ENCODE measurements at places on chromosomes 2 and 18.

DNA sequence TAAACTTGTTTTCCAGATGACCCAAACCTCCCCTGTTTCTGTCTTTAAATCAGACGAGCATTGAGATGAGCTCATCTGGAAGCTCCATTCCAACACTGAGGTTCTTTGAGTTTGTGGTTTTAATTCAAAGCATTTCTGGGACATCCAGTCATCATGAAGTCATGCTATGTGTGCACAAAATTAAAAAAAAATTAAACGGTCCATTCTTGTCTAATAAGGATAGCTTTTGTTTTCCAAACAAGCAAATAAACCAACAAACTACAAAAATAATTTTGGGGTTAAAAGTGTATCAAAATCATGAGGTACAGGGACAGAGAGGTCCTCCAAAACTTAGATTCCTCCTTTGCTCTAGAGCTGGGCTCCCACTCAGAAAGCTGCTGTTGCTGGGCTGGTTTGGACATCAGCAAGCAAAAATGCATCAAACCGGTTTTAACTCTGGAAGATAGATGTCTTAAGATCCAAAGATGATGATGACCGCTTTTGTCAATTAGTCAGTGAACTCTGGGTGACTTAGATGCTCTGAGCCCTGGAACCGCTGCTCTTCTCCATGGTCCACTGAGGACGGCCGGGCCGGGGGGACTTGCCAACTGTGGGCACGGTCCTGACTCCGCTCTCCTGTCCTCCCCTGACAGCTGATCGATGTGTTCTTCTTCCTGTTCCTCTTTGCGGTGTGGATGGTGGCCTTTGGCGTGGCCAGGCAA lies 65.4 kb downstream of the TRPM8 start:
- DNase-seq: no peak

GRCh38 chr2:207126724-207127308 lies 38.9 kb downstream of the KLF7 start:
- no peak for DNase-seq

DNA sequence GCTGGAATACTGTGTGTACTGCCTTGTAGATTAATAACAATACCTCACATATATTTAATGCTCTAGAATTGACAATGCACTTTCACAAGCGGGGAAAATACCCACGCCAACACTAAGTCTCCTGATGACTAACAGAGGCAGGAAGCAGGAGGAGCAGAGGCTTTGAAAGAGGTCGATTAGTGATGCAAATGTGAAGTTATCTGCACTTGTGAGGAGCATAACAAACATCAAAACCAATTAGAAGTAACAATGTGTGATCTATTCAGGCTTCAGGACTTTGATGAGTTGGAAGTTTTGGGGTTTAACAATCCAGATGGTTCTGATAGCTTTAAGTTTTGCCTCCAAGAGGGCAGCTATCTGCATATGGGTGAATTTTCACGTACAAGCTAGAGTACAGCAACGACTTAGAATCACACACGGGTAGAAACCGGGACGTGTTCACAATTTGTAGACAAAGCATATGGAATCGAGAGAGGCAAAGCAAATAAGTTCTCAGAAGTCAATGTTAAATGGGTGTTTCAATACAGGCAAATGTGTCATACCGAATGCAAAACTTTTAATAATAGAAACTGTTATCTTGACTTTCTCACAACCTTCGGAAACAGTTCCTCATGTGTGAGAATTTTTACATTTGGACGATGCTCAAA lies 114.5 kb downstream of the METTL8 start:
- DNase-seq: no peak

DNA sequence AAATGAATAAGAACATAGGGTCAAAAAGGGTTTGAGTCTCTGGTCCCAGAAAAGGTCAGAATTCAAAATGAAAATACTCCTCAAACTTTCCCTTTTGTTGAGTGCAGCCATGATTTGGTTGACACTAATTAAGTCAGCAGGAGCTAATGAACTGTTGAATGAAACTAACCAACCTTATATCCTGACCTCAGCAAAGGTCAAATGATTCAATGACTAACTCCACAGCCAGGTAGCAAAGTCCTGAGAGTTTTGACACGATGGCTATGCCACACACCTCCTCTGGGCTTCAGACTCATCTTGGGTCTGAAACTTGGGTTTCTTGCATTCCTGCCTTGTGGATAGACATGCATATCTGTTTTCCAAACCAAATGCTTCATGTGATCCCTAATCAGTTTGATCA lies 172.3 kb downstream of the INO80D start:
- no peak for DNase-seq

GRCh38 chr2:219574484-219575311 lies 2.6 kb downstream of the INHA start:
- DNase-seq: no peak

DNA sequence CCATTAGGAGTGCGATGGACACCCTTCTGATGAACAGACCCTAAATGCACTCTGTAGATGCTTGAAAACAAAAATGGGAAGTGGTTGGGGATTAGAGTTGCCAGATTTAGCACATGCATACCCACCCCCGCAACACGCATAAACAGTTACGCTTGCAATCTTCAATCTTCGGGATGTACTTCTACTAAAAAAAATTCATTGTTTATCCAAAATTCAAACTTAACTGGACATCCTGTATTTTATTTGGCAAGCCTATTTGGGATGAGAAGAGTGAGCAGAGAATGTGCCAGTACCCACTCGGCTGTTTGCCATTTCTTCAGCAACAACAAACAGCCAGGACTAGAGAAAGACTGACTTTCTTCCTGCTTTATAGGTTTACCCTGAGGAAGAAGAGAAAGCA lies 18.4 kb downstream of the KIAA2012 start:
- no peak for DNase-seq
